Astrocyte of the hippocampus (primary cell): ENCODE measurements at places on chromosomes 5 and 9.

DNA sequence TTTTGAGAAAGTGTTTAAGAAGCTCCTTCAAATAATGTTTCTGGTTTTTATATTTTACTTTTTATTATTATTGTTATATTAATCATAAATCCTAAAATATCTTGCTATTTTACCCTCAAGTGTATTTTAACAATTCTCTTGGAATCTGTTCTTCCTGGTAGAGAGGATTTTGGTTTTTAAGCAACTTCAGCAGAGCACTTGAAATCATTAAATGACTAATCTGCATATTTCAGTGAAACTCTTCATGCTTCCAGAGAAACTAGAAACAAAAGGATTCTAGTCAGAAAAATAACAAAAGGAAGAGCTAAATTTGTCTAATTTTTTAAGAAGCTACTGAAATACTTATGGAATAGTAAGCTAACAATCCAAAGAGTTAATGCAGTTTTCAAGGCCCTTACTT lies 1057.3 kb downstream of the TLE1 start:
- DNase-seq: no peak

- peak; percentile 10 for DNase-seq
Measured at GRCh38 chr5:32501071-32502002, 56.8 kb upstream of the ZFR start.

- DNase-seq: peak; percentile 81
Measured at GRCh38 chr5:5497152-5497788, 74.8 kb downstream of the ICE1 start.

DNA sequence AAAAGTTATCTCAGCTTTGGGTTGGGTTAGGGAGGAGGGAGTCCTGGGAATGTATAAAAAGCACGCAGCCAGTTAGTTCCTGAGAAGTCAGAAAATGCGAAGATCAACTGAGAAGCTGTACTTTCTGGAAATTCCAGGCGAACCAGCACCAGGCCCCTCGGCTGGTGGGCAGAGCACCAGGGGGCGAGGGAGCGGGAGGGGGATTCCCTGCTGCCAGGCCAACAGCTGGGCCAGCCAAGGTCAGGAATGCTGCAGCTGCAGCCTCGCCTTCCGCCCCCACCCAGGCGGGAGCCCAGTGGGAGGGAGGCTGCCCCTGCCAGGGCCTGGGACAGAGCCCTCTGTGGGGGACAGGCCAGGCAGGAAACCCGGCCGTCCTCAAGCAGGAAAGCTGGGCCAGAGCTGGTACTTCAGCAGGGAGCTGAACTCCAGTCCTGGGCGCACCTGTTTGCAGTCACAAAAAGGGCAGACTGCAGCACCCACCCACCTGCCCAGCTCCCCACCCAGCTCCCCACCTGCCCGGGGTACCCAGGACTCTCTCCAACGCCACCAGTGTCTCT lies 35.5 kb downstream of the VAV2 start:
- DNase-seq: peak; percentile 69

DNA sequence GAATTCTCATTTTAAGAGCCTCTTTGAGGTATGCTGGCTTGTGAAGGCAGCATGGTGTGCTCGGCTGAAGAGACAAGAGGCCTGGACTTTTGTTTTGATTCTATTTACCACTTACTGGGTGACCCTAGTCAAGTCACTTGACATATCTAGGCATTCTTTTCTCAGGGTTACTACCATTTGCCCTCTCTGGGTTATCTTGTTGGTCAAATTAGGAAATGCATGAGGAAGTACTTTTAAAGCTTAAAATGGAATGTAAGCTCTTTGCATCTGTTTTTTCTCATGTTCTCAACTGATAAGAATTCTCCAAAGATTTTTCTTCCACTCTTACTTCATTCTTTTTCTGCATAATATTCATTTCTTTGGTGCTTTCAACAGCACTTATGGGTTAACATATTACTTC lies 173.1 kb downstream of the PLK2 start:
- DNase-seq: no peak

DNA sequence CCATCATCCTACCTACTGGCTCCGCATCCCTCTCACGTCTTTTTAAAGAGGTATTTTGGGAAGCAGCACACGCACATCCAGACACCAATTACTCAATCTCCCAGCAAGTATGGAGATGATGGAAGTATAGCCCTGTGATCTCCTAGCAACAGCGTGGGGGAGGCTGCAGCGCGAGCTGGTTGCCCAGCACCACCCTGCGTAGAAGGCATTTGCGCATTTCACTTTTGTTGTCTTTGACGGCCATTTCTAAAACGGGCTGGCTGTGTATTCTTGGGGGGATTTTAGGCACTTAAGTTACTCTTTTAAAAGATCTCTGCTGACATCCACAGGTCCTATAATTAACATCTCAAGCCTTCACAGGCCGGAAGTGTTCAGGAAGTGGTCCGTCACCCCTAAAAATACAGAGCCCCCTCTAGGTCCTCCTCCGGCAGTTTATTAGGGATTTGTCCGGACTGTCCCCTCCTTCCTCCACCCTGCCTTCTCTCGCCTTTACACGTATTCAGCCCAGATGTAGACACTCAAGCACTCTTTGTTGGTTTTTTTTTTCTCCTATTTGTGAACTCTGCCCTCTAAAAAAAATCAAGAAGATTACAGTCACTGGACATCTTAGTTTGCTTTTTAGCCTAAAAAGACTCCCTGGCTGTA lies 371.4 kb downstream of the NTRK2 start:
- DNase-seq: peak; percentile 39

- DNase-seq: no peak
Measured at GRCh38 chr5:116507941-116508655, 66.5 kb downstream of the SEMA6A start.

DNA sequence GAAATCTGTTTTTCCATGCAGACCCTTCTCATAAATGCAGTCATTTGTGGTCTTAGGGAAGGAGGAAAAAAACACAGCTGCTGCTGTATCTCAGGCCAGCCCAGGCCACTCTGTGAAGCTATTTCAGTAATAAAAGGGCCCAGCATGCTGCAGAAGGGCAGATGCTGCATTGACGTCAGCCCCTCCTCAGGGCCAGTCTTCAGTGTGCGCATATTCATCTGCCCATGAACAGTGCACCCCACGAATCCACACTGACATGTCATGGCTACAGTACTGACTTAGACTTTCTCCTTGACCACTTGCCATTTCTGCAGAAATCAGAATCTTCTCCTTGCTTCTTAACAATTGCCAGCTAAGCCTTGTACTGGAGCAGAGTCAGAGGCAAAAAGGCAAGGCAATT lies 304.7 kb downstream of the GABRG2 start:
- no peak for DNase-seq

- no peak for DNase-seq
Measured at GRCh38 chr5:150146862-150147601, 8.6 kb downstream of the PDGFRB start.

GRCh38 chr9:114107286-114108001 lies 8.4 kb upstream of the KIF12 start:
- DNase-seq: no peak

GRCh38 chr9:109789971-109790370 lies 10.0 kb downstream of the PALM2AKAP2 start:
- DNase-seq: no peak

DNA sequence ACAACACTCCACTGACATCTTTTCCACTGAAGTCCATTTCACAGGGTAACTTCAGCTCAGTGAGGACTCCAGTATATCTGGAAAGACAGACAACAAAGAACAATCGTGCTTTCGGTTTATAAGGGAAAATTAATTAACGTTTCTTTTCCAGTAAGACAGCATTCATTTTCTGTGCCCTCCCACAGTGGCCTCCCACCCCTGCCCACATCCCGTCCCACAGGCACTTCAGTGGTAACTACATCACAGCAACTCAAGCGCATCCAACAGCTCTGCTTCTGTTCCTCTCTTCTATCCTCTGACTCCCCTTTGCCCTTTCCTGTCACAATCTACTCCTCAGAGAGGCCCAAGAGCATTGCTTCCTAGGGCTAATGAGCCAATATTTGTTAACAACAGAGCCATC lies 40.3 kb downstream of the GLDC start:
- DNase-seq: no peak

DNA sequence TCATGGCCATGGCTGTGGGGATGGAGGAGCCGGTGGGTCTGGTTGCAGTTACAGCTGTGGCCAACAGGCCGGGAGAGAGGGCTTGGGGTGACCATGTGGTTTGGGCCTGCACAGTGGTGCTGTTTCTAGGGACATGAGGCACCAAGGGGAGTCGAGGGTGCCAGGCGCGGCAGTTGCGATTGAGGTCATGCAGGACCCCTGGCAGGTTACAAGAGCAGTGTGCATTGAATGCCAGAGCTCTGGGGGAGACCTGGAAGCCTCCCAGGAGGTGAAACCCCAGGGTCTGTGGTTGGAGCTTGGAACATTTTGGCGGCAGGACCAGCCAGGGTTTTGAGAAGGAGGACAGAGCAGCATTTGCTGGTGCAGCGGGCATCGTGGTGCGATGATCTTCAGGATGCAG lies 21.7 kb downstream of the RXRA start:
- no peak for DNase-seq

GRCh38 chr9:35659340-35659739 lies 1.2 kb downstream of the CCDC107 start:
- DNase-seq: peak; percentile 66

GRCh38 chr5:93532370-93532769 lies 48.6 kb downstream of the NR2F1-AS1 start:
- DNase-seq: peak; percentile 95

- no peak for DNase-seq
Measured at GRCh38 chr5:68408345-68408871, 192.9 kb downstream of the PIK3R1 start.

GRCh38 chr9:108297073-108297472 lies 558.7 kb downstream of the ACTL7B start:
- peak; percentile 28 for DNase-seq

DNA sequence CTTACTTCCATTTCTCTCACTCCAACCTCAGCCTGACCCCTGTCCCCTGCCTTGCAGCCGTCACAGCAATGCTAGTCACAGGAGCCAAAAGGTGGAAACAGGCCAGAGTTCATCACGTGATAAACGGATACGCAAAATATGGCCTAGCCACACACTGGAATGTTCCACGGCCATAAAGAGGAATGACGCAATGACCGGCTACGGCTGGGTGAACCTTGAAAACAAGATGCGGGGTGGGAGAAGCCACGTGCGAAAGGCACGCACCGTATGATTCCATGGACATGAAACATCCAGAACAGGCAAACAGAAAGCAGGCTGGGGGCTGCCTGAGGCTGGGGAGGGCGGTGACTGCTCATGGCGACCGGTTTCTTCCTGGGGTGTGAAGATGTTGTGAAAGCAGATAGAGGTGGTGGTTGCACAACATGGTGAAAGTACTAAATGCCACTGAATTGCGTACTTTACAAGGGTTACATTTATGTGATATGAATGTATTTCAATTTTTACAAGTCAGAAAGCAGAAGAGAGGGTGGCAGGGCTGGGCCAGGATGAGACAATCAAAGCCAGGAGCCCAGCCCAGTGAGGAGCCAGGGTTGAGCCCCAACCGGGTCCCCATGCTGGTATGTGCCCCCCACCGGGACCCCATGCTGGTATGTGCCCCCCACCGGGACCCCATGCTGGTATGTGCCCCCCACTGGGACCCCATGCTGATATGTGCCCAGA lies 117.8 kb upstream of the SARDH start:
- DNase-seq: peak; percentile 39

DNA sequence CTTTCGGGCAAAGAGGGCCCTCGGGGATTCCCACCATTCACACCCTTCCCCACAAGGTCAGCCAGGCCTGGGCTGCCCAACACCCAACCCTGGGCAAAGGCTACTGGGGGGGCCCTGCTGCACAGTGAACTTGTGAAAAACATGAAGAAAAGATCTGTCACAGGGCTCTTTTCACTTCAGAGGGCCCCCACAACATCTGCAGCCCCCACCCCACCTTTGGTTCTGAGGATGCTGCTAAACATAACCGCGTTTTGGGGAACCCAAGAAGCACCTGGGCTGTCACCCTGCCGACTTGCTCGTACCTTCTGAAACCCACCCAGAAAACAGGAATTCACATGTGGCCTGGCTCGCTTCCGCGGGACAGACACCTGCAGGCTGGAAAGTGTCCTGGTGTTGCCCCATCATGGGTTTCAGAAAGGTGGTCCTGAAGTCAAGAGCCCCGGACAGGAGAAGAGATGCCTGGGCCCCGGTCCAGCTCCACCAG lies 29.3 kb downstream of the B4GALT1 start:
- no peak for DNase-seq

DNA sequence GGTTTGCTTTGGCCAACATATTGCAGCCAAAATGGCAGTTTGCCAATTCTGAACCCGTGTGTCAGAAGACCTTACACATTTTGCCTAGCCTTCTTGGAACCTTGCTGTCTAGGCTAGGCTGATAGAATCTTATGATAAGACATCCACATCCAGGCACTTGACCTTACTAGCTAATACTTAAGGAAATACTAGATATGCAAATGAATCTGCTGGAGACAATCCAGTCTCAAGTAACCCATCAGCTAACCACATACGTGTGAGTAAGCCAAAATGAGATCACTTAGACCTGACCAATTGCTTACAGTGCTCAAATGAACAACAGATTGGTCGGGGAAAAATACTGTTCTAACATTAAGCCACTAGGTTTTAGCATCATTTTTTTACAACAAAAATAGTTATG lies 1504.6 kb upstream of the CDH9 start:
- DNase-seq: peak; percentile 93

DNA sequence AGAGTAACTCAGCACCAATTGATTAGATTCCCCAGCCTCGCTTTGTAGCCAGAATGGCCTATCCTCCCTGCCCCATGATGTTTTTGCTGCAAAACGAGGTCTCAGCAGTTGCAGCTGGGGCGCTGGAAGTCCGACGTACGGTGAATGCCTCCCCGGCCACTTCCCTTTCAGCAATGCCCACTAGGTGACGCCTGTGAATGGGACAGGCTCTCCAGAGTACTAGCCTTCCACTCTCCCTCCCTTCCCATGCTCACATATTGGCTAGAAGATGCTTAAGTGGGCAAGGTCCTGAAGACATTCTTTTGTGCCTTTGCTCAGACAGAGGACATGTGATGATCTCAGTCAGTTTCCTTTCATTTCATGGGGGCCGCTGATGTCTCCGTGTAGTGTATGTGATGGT lies 50.8 kb downstream of the DMRT2 start:
- DNase-seq: peak; percentile 21

DNA sequence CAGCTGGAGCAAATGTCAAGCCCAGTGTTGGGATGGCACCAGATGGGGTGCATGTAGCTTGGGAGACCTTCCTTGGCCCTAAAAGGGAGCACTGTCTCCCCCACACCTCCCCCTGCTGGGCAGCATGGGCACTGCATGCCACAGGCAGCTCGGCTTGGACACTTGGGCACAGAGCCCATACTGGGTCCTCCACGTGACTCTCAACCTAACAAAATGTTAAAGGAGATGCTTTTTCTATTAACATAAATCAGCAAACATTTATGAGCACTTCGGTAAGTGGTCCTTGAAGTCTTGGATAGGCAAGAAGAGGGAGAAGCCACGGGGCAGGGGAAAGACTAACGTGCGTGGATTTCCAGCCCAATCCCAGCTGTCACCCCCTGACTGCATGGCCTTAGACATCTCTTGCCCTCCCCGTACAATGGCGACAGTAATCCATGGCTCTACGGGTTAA lies 23.9 kb upstream of the MAPK9 start:
- peak; percentile 77 for DNase-seq
